ENCODE measurements at places on chromosomes 5 and 9.

DNA sequence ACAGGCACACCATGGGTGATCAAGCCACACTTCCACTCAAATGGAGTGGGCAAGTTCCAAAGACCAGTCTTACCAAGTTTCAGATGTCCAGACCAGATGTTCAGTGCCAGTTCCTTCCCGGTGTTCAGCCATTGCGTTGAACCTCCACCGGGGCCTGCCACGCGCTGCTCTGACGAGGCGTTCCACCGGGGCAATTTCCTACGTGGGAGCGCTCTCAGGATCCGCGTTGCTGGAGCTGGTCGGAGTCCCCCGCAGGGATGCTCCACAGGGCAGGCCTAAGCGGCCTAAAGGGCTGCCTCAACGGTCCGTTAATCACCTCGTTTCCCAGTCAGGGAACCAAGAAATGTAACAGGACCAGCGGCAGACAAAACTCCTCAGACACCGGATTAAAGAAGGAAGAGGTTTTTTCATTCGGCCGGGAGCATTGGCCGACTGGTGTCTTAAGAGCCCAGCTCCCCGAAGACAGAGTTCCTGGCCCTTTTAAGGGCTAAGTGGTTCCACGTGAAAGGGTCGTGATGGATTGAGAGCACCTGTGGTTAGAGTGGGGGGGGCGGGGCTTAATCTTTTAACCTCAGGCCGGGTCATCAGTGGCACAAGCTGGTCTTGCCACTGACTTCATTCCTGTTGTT is 35.7 kb upstream of the PPP1R26 start:
- no peak for DNase-seq

- DNase-seq: no peak
Observed at GRCh38 chr9:35452481-35452880, 37.4 kb upstream of the RUSC2 start.

- DNase-seq: no peak
Observed at GRCh38 chr9:107060062-107060461, 197.1 kb downstream of the ZNF462 start.

DNA sequence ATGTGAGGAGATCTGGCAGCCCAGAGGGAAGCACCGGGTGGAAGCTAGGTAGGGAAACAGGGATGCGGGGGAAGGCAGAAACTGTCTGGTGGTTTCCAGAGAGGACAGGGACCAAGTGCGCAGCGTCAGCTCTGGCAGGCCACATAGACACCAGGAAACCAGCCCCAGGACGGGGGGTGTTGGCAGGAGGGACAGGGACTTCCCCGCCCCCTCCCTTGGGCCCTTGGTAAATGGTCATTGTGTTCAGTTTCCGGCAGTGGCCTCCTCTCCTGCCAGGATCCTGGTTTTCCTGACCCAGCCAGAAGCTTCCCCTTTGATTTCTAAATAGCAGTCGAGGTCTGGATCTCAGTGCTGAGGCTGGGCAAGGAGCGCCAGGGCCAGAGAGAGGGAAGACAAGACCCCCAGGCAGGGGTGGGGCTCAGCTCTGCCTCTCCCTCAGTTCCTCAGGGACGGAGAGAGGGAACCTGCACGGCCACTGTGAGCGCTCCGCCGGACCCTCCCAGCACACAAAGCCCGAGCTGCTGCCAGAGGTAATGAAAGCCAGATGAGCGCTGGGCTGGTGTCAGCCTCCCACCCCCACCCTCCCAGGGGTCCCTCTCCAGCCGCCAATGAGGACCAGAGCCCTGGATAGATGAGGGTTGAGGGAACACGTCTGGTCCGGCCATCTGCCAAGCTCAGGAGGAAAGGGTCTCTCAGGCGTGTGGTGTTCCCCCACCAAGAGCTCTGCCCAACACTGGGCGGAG is 1.8 kb downstream of the RALGDS start:
- no peak for DNase-seq

GRCh38 chr5:166992874-166993722 is 1298.3 kb upstream of the WWC1 start:
- DNase-seq: no peak

GRCh38 chr9:136529516-136530460 is 16.1 kb downstream of the NOTCH1 start:
- no peak for DNase-seq

DNA sequence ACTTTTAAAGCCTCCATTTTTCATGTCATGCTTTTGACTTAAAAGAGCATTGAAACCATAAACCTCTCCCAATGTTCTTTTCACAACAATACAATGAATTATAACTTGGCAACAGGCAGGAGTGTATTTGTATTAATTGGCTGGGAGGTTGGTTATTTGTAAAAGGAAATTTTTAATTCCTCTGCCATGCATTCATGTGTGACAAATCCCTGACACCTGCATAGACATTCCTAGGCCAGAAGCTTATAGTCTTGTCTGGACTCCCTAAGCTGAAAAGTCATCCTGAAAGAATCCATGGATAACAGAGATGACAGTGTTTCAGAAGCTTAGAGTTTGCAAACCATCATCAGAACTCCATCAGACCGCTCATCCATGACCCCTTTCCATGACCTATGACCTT is 76.3 kb upstream of the PTGER4 start:
- no peak for DNase-seq

DNA sequence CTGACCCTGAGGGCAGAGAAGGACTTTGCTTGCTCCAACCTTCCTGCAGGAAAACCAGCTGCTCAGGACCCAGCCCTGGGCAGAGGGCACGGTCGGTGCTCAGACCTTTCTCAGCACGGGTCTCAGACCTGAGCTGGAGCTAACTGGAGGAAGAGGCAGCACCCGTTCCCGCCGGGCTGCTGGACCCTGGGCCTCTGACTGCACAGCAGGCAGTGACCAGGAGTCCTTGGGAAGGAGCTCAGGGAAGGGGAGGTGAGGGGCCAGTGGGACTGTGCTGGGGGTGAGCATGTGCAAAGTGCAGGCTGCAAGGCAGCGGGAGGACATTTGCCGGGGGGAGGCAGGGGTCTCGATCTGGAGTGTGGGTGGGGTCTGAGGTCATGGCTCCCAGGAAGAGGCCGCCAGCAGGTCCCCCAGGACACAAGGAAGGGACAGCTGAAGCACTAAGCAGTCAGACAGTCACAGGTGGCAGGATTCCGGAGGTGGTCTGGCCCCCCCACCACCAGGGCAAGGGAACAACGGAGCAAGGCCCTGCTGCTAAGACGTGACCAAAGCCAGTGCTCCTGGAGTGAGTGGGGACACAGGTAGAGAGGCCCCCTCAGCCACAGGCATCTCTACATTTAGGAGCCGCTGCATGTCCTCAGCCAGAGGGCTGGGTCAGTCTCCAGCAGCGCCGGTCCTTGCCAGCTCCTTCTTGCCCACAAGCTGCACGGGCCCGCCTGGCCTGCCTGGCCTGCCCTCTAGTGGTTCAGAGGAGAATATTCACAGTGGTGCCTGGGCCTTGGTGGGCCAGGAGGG is 4.8 kb upstream of the DPM2 start:
- peak; percentile 59 for DNase-seq
